ENCODE measurements at places on chromosomes 4 and X. TPM values are rescaled to one million over a fixed set of nuclear protein-coding genes. Genes with fewer than 3 reads are reported as not detected.

Gene GAB1
- total RNA-seq: 91.9 TPM

Gene CFAP47
- total RNA-seq: not detected

GRCh38 chr4:153817466-153817865, 28.6 kb upstream of the SFRP2 start:
- H3K27ac ChIP-seq: no peak overlapping the region
- peaks cover 30% of the 10 kb centered on the region for H3K27me3 ChIP-seq
- DNase-seq: no peak
- no peaks in the 10 kb centered on the region for H3K36me3 ChIP-seq

DNA sequence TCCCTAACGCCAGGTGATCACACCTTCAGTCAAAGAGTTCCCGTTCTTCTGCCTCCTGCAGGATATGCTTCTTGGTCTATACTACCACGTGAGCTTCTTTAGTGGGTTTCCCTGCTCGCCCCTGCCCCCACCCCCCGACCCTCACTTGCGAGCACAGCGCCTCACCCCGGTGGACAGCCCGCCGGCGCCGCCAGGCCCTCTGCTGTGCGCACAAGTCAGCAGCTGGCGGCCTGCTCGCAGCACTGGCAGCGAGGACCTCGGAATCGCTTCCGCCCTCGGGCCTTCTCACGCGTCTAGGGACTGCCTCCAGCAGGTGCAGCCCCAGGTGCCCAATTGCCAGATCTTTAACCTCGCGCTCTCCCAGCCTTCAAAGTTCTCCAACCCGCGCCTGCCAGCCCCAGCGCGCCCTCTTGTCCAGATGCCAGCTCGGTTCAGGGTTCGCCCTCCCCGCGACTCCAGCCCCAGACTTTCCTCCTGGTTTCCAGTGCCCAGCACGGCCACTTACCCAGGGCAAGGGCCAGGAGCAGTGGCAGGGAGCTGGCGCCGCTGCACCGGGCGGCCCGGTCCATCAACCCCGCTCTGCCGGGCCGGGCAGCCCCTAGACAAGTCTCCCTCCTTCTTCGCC, 454 bp downstream of the BTC start:
- no peaks in the 10 kb centered on the region for H3K36me3 ChIP-seq
- peak; percentile 15 for DNase-seq
- H3K27ac ChIP-seq: no peak overlapping the region
- peaks cover 30% of the 10 kb centered on the region for H3K27me3 ChIP-seq
- H3K4me1 ChIP-seq: no peaks in the 10 kb centered on the region

- no peak for DNase-seq
- H3K27me3 ChIP-seq: no peaks in the 10 kb centered on the region
- H3K4me1 ChIP-seq: no peaks in the 10 kb centered on the region
- no peak overlapping the region for H3K4me3 ChIP-seq
- H3K27ac ChIP-seq: no peak overlapping the region
- H3K36me3 ChIP-seq: no peaks in the 10 kb centered on the region
Measured at GRCh38 chr4:61571761-61572559, 371.8 kb downstream of the ADGRL3 start.

DNA sequence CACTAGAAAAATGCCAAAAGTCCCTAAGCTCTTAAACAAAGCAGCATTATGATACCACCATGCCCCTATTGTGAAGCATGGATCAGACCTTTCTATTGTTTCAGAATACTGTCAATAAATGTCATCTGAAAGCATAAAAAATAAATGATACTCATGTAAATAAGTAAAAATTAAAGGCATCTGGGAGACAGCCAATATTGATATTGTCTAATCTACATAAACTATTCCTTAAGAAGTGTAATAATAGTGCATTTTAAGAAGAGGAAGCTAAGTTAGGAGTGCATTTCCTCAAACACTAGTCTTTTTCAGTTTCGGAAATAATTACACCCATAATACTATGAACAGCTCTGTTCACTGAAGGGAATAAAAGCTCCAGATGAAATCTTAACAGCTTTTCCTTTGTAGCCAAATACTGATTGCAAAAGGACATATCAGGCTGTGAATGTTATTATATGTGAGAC, 181.6 kb downstream of the SPOCK3 start:
- H3K4me1 ChIP-seq: no peaks in the 10 kb centered on the region
- H3K27me3 ChIP-seq: no peaks in the 10 kb centered on the region
- no peak overlapping the region for H3K27ac ChIP-seq
- H3K36me3 ChIP-seq: no peaks in the 10 kb centered on the region

Gene GPR50
- total RNA-seq: not detected

GRCh38 chrX:57587607-57588006, 4.2 kb upstream of the ZXDB start:
- no peaks in the 10 kb centered on the region for H3K27me3 ChIP-seq
- no peak overlapping the region for H3K27ac ChIP-seq
- no peak for DNase-seq
- no peak overlapping the region for H3K4me3 ChIP-seq

DNA sequence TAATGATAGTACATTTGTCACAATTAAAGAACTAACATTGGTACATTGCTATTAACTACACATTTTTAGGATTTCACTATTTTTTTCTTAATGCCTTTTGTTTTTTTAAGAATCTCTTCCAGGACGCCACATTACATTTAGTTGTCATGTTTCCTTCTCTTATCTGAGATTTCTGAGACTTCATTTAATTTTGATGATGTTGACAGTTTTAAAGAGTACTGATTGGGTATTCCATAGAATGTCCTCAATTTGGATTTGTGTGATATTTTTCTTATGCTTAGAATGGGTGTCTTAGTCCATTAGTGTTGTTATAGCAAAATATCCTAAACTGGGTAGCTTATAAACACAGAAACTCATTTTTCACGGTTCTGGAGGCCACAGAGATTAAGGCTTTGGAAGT, 1095.5 kb upstream of the LCORL start:
- H3K27ac ChIP-seq: no peak overlapping the region
- no peaks in the 10 kb centered on the region for H3K27me3 ChIP-seq
- H3K4me1 ChIP-seq: no peaks in the 10 kb centered on the region
- no peak overlapping the region for H3K4me3 ChIP-seq
- no peak for DNase-seq
- no peaks in the 10 kb centered on the region for H3K36me3 ChIP-seq

Gene RAB9A
- 16.9 TPM for total RNA-seq

DNA sequence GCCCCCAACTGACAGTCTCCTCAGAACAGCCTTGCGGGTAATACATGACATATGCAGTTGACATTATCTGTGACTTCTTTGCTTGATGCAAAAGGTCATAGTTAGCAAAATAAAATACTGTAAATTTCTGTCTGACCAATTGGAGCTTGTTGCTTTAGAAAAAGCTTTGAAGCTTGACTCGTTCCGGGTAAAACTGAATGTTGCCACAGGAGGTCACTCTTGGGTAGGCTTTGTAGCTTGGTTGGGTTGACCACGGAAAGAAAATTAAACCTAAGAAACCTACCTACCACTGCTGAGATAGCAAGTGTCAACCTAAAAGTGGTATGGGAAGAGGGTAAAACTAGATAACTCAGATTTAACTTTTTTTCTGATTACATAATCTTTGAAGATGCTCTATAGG, 23.2 kb downstream of the PRPS2 start:
- peak; percentile 13 for DNase-seq
- no peak overlapping the region for H3K27ac ChIP-seq
- H3K4me1 ChIP-seq: no peaks in the 10 kb centered on the region
- H3K36me3 ChIP-seq: no peaks in the 10 kb centered on the region

DNA sequence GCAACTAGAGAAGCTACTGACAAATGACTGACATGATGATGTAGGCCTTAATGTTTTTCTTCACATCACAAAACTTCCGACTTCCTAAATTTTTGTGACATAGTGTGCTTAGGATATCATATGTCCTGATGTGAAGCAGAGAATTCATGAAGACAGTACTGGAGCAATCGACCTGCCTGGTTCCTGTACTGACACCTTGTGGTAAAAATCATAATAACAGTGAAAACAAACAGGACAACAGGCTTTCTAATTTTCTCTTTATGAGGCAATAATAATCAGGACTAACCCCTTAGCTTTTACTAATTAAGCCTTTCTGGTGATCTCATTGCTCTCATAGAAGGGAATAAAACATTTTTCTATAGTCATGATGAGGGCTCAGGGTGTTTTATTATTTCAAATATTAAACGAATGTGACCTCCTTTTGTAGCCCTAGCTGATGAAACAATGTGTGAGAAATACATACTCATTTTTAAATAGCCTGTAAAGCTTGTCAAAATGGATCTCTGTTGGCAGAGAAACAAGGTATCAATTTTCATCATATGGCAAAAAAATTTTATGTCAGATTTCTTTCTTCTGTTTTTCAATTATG, 158.4 kb downstream of the TENT5D start:
- DNase-seq: no peak
- no peaks in the 10 kb centered on the region for H3K36me3 ChIP-seq
- no peak overlapping the region for H3K27ac ChIP-seq
- H3K27me3 ChIP-seq: no peaks in the 10 kb centered on the region
- H3K4me1 ChIP-seq: no peaks in the 10 kb centered on the region
- H3K4me3 ChIP-seq: no peak overlapping the region

GRCh38 chr4:77433418-77433733, 172.2 kb upstream of the CXCL13 start:
- H3K36me3 ChIP-seq: no peaks in the 10 kb centered on the region
- no peaks in the 10 kb centered on the region for H3K27me3 ChIP-seq
- no peak for DNase-seq
- peaks cover 9% of the 10 kb centered on the region for H3K4me1 ChIP-seq
- H3K27ac ChIP-seq: no peak overlapping the region

Gene UGT2B15
- total RNA-seq: not detected

GRCh38 chr4:105633241-105633640, 75.2 kb downstream of the INTS12 start:
- H3K27me3 ChIP-seq: no peaks in the 10 kb centered on the region
- DNase-seq: no peak
- no peaks in the 10 kb centered on the region for H3K36me3 ChIP-seq

GRCh38 chr4:137794764-137795254, 262.5 kb upstream of the PCDH18 start:
- no peak overlapping the region for H3K27ac ChIP-seq
- no peaks in the 10 kb centered on the region for H3K27me3 ChIP-seq
- H3K4me3 ChIP-seq: no peak overlapping the region
- no peaks in the 10 kb centered on the region for H3K36me3 ChIP-seq

DNA sequence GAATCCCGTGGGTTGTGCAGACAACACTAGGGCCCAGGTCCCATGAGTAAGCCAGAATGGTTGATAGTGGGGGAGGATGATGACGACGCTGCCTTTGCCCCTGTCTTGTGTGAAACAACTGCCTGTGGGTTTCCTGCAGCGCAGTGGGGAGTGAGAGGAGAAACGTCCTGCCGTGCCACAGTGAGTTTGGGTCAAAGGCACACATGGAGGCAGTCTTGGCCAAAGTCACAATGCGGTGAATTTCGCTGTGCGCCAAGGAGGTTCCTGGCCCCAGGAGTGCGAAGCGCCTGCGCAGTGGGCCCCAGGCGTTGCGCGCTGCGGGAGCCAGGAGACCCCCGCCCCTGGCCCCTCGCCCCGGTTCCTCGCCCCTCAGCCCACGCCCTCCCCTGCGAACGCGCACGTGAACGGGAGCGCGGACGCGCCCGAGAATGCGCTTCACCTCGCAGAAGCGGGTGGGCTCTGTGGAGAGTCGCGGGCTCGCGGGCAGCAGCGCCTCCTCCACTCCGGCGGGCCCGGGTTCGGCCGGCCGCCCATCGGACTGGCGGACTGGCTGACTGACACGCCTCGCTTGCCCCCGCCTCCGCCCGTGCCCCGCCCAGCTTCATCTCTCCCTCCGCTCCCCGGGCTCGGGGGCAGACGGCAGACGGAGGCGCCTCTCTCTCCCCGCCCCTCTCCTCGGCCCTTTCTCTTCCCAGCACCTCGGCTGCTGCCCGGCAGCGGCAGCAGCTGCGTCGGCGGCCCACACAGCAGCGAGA, at the start of gene NUDT10:
Gene NUDT10, plus strand, starts transcription at position 635 of the 755 bp plus-strand sequence. CDS start 144 bp downstream, outside the sequence.
- H3K27ac ChIP-seq: no peak within 1 kb of the TSS
- DNase-seq: peak; percentile 17
- peak within 1 kb of the TSS; percentile 16 for H3K4me3 ChIP-seq
- H3K36me3 ChIP-seq: no peaks in the 10 kb centered on the region
- H3K4me1 ChIP-seq: no peaks in the 10 kb centered on the region

DNA sequence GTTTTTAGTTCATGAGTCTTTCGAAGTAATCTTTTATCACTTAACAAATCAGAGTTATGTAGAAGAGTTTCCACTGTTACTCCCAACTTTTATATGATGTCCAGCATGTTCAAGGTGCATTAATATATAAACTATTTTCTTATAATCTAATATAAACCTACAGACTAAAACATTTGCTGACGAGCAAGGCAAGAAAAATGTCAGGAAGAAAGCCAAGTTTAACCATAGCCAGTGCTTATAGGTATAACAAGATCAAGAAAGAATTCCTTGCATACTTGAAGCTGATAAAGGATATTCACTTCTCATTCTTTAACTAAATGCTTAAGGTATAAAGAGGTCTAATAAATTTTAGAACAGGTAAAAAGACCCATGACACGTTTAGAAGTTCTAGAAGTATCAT, 167.7 kb downstream of the NPNT start:
- no peaks in the 10 kb centered on the region for H3K4me1 ChIP-seq
- no peak overlapping the region for H3K4me3 ChIP-seq
- no peak overlapping the region for H3K27ac ChIP-seq
- H3K27me3 ChIP-seq: no peaks in the 10 kb centered on the region
- no peaks in the 10 kb centered on the region for H3K36me3 ChIP-seq
- no peak for DNase-seq

- peak; percentile 40 for DNase-seq
- H3K4me1 ChIP-seq: no peaks in the 10 kb centered on the region
- no peak overlapping the region for H3K4me3 ChIP-seq
- no peak overlapping the region for H3K27ac ChIP-seq
- no peaks in the 10 kb centered on the region for H3K36me3 ChIP-seq
Measured at GRCh38 chr4:99808260-99808857, 8.3 kb upstream of the DAPP1 start.

GRCh38 chr4:41175794-41176193, 38.5 kb downstream of the APBB2 start:
- no peaks in the 10 kb centered on the region for H3K27me3 ChIP-seq
- no peaks in the 10 kb centered on the region for H3K4me1 ChIP-seq
- no peak for DNase-seq

Gene PAGE4
- total RNA-seq: not detected

Gene AREG
- total RNA-seq: 1.5 TPM

Gene USP27X
- total RNA-seq: 2.9 TPM
